ENCODE measurements at places on chromosomes 2 and 18.

DNA sequence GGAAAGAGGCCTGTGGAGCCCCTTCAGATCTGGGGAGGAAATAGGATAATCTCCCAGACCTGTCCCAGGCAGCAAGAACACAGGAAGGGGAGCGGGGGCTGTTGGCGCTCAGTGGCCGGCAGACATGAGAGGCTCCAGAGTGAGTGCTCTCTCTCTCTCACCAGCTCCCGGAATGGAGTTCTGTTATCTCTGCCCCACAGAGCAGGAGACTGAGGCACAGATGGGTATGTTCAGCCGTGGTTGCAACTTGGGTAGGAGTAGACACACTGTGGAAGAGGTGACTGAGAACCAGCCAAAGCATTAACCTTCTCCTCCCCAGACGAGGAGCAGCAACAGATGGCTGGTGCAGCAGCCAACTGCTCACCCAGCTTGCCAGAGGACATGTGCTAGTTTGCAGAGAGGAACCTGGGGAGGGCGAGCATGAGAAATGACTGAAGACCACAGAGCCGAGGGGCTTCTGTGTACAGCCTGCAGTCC is 82.0 kb downstream of the NRP2 start:
- DNase-seq: no peak

DNA sequence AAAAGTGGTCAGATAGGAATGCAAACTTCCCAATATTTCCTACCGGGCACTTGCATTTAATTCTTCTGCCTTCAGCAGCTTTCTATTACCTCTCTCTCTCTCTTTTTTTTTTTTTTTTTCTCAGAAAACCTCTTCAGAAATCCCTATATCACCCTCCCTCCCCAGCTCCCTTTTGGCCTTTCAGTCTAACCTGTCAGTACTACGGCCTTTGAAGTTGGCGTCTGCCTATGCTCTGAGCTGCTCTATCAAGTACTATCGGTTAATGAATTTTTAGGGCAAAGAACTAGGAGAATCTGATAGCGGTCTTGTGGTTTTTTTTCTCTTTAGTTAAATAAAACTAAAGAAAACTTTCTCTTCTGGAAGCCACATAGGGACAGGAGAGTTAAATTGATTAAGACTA is 122.4 kb upstream of the MAPRE2 start:
- DNase-seq: no peak

DNA sequence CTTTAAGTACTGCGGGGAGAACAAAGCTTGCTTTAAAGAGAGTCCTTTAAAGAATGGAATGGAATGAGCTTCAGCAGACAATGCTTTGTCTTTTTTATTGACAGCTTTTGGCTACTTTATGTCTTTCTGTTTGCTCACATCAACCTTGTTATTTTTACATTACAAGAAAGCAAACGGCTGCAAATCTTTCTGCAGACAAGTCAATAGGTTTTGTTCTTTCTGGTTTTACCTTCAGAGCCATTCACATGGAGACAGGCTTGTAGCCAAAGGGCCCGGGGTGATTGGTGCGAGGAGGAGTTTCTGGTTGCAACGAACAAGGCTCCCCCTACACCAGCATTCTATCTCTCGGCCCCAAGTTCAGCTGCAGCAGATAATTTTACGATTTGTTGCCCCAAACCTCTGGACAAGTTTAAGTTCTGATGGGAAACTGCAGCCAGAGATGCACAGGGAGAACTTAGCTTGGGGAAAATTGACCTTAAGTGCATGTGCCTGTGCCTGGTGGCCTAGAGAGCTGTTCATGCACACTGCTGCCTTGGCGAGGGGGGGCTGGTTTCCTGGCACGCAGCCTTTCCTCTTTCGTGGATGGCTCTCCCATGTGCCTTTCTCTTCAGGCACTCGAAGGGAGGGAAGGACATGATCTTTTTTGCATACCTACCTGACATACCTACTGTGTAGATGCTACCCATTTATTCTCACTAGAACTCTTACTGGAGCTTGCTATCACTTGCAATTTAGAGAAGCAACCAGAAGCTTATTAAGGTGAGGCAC is 543.2 kb downstream of the DCDC2C start:
- DNase-seq: no peak

DNA sequence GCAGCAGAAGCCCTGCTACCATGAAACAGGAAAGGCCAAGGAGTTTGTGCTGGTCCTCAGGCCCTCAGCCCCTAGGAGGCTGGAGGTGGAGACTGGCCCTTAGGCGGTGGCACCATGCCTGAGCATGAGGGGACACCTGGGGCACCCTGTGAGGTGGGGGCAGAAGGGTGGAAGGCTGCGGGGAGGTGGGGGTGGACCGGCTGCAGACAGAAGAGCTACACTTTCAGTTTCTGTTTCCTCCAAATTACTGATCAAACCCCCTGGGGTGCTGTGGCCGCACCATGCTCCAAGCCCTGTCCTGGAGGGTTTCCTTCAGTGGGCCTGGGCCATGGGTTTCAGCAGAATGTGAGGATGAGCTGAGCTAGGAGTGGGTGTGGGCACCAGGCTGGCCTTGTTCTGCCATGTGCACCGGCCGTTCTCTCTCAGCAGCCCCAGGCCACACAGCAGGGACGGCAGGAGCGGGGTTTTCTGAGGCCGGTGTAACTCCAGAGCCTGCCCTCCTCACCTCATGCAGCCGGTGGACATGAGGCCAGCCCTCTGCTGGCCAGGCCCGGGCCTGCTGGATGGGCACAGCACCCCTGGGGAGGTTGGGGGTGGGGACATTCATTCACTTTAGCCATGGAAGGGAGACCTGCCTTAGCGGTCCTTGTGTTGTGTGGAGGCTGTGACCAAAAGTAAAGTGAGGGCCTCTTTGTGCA is 51.5 kb downstream of the PLEKHB2 start:
- no peak for DNase-seq

DNA sequence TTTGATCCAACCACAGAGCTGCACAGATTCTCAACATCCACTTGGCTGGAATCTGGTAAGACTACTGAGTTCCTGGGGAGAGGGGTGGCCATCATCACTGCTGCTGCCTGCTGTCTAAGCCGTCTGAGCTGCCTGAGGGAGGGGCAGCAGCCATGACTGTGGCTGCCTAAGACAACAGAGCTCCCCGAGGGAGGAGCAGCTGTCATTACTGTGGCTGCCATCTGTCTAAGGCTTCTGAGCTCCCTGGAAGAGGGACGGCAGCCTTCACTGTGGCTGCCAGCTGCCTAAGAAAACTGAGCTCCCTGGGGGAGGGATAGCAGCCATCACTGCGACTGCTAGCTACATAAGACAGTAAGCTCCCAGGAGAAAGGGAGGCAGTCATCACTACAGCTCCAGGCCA is 584.4 kb downstream of the NR4A2 start:
- DNase-seq: no peak

DNA sequence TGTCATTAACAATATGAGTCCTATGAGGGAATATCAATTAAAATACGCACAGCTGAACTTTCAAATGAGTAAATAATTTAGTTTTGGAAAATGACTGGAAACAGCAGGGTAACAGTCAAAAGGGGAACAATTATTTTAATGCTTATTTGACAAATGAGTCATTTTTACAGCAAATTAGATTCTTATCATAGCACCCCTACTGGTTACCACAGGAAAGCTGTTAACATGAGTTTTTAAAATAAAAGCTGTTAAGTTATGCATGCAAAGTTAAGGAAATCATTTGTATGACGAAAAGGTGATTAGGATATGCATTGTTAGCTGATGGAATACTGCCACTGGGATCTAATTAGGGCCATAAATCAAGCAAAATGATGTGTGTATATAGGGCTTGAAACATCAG is 435.1 kb upstream of the MEIS1 start:
- DNase-seq: no peak

DNA sequence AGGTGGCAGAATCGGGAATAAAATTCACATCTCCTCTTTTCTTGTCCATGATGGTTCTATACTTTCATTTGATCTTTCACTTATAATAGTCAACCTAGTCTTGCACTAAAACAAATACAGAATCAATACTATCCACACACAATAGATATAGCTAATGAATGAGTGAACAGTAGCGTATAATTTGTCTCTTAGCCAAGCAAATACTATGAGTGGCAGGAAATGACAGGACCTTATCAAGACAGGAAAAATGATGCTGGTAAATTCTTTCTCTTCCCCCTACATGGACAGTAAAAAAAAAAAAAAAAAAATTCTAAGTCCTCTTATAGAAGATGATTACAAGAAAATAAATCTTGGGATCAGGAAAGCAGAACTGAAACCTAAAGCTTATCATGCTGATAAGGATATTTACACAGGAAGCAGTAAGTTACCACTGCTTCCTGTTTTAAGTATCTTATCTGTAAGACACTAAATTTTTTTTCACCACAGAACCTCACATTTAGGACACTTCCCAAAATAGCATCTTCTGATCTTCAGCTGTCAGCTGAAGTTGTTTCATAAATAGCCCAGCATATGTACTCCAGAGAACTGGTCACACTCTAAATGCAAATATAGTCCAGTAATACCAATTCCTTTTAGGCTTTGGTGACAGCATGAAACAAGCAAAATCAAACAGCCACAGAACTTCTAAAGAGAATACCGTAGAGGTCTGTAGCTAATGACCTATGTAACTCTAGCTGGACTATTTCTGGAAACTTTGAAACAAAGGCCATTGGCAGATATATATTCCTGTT is 27.0 kb downstream of the IRS1 start:
- DNase-seq: no peak

GRCh38 chr18:7735196-7735595 is 168.1 kb downstream of the PTPRM start:
- no peak for DNase-seq

DNA sequence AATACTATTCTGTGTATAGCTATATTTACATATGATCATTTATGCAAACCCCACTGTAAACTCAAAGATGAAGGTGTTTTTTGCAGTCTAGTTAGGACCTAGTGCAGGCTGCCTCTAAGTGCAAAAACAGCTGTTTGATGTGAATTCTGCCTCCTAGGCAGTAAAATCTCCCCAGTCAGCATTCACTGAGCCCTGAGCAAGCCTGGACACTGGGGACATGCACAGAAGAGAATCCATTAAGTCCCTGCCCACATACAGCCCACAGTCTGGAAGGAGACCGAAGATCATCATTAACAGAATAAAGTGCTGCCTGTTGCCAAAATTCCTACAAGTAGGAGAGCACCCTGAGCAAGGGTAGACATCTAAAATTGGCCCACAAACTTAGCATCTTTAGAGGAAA is 14.4 kb upstream of the BIN1 start:
- DNase-seq: no peak

DNA sequence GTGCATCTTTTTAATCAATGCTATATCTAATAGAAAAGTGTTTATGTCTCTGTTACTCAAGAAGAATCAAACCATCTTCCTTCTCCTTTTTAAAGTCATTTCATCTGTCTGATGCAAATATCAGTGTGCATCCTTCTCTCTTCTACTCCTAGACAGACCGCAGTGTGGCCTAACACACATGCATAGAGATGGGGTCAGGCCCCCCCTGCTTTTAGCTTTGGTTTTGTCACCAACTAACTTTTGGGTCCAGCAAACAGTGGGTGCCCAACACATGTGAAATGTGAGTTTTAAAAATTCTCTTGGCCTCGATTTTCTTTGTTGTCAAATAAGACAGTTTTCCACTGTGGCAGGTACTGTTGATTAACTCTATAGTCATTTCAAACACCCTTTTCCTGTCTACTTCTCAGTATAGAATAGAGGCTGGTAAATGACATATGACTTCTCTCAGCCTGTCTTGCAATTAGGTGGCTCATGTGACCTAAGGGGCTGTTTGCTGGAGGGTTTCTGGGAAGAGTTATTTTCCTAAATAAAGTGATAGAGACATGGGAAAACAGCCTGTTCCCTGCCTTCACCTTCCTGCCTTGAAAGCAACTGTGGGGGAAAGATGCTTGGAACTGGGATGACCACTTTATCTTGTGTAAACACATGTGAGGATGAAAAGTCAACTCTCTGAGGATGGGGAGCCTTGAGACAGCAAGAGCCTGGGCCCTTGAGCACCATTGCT is 65.7 kb upstream of the DARS1 start:
- no peak for DNase-seq

DNA sequence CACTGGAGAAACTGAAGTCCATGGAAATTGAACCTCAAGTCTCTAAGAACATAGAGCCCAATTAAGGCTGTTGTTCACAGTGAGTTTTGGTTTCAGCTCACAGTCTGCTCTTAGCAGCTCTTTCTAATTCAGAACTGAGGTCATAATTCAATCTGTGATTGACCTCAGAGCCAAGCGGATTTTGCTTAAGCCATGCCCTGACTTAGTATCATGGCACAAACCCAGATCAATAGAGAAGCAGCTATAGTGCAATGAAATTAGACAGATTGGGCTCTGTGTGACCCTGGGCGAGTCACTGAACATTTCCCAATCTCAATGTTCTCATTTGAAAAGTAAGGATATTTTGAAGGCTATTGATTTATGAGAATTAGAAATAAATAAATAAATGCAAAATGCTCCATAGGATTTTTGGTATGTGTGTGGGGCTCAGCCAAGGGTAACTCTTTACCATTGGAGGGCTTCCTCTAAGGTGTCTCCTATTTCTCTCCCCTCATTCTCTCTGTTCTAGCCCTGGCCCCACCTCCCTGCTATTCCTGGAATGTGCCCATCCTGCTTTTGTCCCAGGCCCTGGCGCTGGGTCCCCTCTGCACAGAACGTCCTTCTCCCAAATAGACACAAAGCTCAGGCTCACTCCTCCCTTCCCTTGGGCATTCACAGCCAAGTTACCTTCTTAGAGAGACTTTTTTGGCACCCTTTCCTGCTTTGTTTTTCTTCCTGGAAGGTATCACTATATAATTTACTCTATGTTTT is 239.6 kb downstream of the LPIN1 start:
- DNase-seq: no peak

DNA sequence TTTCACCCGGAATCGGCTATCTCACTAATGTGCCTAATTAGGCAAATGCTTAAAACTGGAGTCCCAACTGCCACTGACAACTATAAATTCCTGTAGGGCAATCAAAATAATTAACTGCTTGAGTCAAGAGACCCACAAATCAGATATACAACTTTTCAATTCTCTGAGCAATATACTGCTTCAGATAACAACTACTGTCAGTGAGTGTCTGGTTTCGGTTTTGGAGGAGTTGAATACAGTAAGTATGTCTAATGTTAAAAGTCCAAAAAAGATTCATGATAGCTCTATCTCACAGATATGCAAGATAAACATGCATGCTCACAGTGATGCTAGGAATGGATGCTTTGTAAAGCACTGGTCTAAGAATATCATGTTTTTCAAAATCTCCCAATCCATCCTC is 283.3 kb downstream of the NRXN1 start:
- no peak for DNase-seq

DNA sequence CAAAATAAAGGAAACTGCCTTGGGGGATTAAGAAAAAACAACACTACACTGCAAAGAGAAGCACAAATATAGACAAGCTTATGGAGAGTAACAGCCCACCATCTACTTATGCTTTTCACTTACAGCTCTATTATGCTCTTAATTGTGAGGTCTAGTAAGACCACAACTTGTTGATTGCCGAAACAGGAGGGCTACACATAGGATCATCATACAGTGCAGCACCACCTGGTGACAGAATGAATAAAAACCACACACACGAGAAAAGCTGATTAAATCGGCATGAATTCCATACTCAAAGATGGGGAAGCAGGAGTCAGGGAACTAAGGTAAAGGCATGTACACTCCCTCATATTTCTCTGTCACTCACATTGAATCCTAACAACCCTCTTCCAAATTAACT is 259.2 kb downstream of the IKZF2 start:
- DNase-seq: peak; percentile 48

- DNase-seq: no peak
Measured at GRCh38 chr18:23884681-23885375, 129.7 kb upstream of the TTC39C start.

- no peak for DNase-seq
Measured at GRCh38 chr2:219650426-219651248, 23.2 kb downstream of the SLC4A3 start.

GRCh38 chr2:107024269-107024668 is 138.3 kb upstream of the ST6GAL2 start:
- no peak for DNase-seq

Data from AG10803 (cell line).